ENCODE measurements at places on chromosomes 13 and 19. TPM values are rescaled to one million over a fixed set of nuclear protein-coding genes. Genes with fewer than 3 reads are reported as not detected.

DNA sequence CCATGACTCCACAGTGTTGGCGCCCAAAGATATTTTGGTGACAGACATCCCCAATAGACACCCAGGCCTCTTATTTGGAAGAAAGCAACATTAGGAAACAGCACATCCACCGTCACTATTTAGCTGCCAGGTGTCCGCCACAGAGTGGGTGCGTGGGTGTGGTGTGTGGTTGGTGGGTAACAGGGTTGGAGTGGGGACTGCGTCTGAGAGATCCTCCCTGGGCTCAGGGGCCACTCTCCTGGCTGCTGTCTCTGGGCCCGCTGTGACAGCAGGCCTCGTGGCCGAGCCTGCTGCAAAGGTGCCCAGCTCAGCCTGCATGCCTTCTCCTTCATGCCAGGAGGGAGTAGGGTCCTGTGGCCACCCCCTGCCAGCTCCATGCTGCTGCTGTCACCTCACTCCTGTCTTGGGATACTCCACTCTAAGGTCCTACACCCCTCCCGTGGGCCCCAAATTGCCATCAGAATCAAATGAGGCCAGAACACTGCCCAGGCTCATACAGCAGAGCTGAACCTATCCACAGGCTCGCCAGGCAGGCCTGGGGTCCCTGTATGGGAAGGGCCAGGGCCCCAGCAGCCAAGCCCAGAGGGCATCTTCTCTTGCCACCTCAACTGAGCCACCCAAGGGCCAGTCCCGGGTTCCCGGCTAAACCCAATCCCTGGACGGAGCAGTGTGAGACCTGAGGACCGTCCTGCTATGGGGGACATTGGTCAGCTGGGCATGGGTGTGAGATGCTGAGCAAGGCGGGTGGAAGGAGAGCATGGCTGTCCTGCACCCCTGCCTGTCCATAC, 24.7 kb upstream of the TIMM44 start:
- DNase-seq, result no peak

- DNase-seq, result no peak
These were observed 180.6 kb downstream of the KDM4B start for GRCh38 chr19:5149508-5149907.

GRCh38 chr19:35438096-35438495, 10.0 kb upstream of the FFAR2 start:
- DNase-seq, result no peak

GRCh38 chr19:28196961-28197360, 1016.0 kb downstream of the UQCRFS1 start:
- DNase-seq, result no peak

OR7G1 gene
- total RNA-seq, result not detected

PSG7 gene
- 0.06 TPM for total RNA-seq

MLLT1 gene
- 9.6 TPM for total RNA-seq

Measured in H4 (cell line).